ENCODE measurements at places on chromosomes 6 and 20.

GRCh38 chr20:7924692-7925091, 15.6 kb downstream of the HAO1 start:
- no peak for DNase-seq

- no peak for DNase-seq
These were observed 18.8 kb downstream of the ZFAND3 start for GRCh38 chr6:37838219-37838921.

- DNase-seq: no peak
These were observed 67.1 kb downstream of the LAMP5 start for GRCh38 chr20:9581509-9581908.

- DNase-seq: no peak
These were observed 25.5 kb downstream of the RWDD2A start for GRCh38 chr6:83218646-83219045.
